Left lung (tissue), 14 donors: ENCODE measurements at places on chromosomes 4 and X.

DNA sequence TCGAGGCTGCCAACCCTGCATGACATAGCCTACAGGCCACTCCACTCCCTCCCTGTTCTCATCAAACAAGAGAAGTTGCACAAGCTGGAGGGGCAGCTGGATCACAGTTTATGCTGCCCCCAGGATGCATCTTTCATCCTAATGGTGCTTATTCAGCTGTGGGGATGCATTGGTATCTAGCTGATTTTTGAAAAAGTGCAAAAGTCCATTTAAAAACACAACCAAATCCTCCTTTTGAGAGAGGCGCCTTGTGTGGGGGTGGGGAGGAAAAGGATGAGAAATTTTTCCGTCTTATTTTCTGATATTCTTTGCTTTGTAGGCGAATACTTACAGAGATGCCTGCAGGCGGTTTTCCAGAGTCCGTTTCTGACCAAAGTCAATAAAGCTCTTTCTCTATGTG is 276.4 kb upstream of the BOD1L1 start:
- DNase-seq, result no peak

DNA sequence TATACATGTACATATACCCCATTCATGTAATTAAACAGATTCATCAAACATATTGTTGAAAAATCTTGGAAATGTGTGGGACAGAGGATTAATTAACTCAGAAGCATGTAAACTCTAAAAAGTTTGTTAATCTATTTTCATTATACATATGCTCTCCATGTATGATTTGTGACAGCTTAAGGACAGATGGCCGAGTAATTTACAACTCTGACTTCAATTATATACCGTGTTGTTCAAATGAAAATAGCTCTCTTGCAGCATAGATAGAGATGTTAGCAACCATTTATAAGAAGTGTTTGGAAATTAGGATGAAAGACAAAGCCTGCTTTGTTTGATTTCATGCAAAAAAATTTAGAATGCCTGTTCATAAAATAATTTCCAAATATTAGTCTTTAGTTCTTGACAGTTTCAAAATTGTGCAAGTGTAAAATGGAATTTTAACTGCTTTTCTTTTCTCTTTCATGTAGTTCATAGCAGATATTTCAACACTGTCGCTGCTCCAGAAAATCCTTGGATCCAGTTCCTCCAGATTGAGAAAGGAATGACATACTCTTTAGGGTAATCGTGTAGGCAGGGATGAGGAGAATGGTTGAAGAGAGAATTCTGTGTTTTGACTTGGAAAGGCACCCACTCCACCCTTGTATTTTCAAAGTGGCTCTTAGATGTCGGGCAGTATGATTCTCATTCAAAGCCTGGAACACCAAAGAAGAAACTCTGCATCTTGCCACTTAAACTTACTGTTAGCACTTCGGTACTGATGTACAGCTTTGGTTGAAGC is 23.1 kb downstream of the AFF2 start:
- DNase-seq, result no peak

DNA sequence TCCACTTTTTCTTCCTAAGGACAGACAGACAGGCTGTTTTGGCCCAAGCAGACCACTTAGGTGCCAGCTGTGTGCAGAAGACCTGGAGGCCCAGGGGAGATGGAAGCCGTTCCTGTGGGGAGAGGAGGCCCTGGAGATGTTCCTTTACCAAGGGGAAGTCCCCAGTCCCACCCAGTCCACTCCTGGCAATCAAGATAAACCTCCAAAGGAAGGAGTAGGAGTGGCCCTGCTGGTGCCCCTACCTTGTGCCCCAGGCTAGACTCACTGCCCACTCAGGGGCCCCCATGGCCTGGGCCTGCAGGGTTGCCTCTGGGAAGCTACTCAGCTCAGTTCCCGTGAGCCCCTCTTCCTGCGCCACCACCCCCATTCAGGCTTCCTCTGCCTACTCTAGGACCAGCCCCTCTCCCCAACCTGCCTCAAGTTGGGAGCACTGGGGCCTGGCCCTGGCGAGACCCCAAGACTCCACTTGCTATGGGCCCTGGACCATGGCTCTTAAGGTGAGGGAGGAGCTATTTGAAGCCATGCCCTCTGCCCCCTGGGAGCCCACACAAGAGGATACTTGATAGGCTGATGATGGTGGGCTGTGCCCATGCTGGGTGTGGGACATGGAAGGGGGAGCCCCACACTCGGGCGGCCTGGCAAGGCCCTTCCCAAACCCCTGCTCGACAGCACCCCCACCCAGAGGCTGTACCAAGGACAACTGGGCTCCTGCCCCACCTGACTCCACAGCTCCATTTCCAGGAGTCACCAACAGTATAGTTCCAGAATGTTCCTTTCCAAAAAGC is 24.8 kb upstream of the RNF4 start:
- DNase-seq, result no peak

- no peak for DNase-seq
Observed at GRCh38 chr4:148222991-148223660, 219.1 kb downstream of the NR3C2 start.

DNA sequence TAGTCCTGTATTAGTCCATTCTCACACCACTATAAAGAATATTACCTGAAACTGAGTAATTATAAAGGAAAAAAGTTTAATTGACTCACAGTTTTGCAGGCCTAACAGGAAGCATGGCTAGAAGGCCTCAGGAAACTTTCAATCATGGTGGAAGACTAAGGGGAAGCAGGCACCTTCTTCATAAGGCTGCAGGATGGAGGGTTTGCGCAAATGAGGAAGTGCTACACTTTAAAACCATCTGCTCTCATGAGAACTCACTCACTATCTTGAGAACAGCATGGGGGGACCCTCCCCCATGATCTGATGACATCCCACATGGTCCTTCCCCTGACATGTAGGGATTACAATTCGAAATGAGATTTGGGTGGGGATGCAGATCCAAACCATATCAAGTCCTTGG is 12.1 kb upstream of the MAGEA11 start:
- no peak for DNase-seq

DNA sequence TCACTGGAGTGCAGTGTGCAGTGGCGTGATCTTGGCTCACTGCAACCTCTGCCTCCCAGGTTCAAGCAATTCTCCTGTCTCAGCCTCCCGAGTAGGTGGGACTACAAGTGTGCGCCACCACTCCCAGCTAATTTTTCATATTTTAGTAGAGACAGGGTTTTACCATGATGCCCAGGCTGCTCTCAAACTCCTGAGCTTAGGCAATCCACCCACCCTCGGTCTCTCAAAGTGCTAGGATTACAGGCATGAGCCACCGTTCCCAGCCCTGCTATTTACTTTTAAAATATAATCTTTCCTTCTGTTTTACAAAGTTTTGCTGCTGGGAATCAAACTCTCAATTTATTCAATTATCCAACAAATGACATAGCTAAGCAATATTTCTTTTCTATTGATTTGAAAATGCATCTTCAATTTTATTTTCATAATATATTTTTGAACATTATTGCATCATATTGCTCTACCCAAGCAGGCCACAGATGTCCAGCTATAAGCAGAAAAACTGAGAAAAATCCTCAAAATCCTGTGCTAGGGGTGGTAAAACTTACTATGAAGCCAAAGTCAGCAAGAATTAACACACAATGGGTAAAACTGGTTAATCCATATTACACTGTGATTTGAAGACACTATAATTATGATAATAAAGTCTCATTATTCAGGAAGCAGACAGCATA is 5.2 kb downstream of the TIFA start:
- DNase-seq, result no peak

GRCh38 chrX:135087867-135088266 is 32.5 kb downstream of the ETDB start:
- DNase-seq, result no peak

DNA sequence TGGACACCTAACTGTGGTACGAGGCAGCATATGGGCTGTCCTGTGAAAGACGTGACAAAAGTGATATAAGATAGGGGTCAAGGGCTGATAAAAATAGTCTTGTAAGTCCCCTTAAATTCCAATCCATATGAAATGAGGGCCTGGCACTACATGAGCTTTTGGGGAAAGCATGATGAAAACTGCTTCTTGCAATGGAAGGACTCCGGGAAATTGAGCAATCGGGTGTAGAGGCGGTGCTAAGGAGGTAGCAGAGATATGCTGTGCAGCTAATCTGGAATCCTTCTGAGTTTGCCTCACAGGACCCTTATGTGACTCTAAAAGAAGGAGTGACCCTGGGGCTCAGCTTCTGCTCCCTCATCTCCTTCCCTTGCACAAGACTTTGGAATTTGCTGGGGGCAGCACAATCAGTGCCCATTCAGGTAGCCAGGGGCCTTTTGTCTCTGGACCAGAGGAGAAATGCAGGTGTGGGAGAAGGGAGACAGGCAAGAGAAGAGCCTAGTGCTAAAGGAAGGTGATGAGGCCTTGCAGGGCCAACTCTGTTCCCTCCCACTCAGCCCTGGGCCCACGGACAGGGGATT is 12.8 kb downstream of the CLDN2 start:
- DNase-seq, result no peak

DNA sequence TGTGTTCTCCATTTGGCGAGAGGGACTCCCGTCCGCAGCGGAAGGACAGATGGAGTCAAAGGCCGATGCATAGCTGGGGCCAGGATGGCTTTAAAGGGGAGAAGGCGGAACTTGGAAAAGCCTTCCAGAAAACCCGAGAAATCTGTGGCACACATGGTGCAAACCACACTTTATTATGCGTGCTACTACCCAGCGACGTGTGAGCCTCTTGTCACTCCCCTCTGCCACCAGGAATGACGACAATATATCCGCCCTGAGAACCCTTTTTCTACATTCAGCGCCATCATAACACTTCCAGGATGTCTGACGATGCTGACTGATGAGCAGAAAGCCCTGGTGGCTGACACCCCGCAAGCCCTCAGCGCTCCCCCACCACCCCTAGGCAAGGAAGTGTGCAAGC is 689 bp upstream of the DCHS2 start:
- DNase-seq, result no peak
